ENCODE measurements at places on chromosomes 12 and 14.

GRCh38 chr12:62686938-62687337 is 220.3 kb downstream of the MON2 start:
- DNase-seq, result no peak

- DNase-seq, result no peak
Observed at GRCh38 chr14:84250893-84251292, 1279.1 kb upstream of the FLRT2 start.

GRCh38 chr12:30756074-30756473 is 1.3 kb upstream of the CAPRIN2 start:
- no peak for DNase-seq

- no peak for DNase-seq
Observed at GRCh38 chr12:53306826-53307225, 7.3 kb downstream of the MYG1 start.

DNA sequence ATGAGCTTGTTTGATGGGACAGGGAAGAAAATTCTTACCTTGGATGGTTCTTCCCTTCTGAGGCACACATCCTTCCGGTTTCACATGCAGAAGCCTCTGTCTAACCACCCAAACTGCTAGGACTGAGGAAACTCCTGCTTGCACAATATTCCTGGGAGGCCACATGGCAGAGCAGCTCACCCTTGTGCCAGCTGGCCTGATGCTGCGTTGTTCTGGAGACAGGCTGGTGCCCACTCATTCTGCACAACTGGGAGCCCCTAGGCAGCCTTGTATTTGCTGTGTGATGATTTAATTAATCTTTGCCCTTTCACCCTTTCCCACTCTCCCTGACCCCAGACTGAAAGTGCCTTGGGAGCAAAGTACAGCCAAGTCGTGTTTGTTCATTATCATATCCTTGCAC is 130.8 kb downstream of the RTN1 start:
- DNase-seq, result no peak

- no peak for DNase-seq
Observed at GRCh38 chr14:56099081-56099797, 19.0 kb upstream of the PELI2 start.

GRCh38 chr14:71659159-71659558 is 273.1 kb upstream of the RGS6 start:
- DNase-seq, result no peak

DNA sequence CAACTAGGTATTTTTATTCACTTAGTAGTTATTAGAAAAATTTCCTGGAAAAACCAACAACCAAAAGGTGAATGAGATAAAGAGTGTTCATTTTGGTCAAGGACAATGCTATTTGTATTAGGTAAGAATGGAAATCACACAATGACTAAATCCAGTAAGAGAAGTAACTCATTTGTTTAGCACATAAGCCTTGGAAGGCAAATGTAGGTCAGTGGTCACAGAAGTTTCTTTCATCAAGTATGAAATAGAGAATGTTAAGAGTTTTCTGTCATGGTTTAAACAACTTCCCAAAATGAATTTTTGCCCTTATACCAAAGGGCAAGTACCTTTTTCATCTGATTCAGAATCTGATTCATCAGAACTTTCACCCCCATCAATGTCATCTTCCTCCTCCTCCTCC is 101.7 kb downstream of the KIF21A start:
- no peak for DNase-seq

DNA sequence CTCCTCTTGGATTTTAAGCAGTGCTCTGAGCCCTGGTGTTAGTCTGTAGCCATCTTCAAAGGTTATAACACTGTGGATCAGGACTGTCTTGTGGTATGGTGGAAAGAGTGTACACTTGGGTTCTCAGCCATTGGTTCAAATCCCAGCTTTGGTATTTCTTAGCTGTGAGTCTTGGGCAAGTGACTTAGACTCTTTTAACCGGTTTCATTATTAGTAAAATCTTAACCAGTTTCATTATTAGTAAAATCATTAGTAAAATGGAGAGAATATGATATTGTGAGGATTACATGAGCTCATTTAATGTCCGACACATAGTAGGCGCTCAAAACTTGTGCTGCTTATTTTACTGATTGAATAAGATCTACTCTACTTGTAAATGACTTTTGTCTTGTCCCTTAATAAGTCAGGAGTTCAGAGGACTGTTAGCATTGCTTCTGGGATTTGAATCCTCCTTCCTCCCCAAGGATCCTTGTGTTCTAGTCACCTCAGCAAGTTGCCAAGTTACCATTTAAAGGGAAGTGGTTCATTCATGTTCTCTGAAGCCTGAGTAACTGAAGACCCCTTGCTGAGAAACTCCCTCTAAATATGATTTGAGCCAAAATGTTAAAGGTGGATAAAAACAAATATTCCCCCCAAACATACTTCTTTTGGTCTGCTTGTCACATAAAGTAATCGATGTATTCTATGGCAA is 12.4 kb downstream of the TTLL5 start:
- DNase-seq, result no peak

Data from Panc1 (cell line).